ENCODE measurements at places on chromosomes 6 and 20.

DNA sequence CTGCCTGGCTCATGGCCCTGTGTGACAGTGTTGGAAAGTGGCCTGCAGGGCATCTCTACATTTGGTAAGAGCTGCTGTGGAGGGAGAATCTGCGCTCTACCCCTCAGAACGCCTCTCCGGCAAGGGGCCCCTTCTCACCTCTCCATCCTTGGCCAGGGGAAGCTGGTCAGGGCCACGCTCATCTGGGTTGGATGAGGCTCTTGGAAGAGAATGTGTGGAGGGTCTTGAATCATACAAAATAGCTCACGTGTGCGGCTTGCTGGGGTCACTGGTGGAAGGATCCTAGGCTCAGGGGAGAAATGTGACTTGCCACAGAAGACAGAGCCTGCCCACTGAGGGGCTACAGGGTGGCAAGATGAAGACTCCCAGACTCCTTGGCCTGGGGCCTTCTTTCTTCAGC lies 105.0 kb downstream of the SCML4 start:
- DNase-seq: no peak

DNA sequence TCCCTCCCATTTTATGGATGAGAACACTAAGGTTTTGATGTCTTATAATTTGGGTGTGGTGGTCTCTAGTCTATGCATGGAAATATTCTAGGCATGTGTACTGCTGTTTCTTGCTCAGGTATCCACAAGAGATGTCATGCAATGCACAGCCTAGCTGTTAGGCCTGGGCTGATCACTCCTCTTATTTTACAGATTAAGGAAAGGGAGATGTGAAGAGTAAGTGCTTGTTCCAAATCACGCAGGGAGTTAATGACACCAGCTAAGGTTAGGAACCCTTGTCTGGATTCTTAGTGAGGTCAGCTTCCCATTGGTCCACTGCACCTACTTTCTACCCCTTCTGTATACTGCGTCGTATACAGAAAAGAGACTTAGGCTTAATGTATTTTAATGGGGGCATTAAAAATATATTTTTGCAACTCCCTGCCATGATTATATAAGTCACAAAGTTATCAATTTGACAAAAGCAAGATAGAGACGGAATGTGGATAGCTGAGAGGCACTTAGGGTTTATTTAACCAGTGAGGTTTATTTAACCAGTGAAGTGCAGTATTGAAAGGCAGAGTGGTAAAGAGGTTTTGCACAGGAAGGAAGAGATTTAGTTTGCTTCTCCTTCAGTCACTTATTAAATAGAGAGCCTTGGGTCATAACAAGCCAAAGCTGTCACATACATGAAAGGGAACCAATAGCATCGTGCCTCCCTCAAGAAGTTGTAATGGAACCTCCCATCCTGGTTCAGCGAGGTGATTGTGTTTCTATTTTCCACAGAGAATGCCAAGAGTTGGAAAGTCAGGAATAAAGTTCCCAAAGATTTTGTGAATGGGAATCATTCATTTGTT lies 95.0 kb upstream of the FAM184A start:
- no peak for DNase-seq

GRCh38 chr20:59299945-59300332 lies 472 bp upstream of the EDN3 start:
- no peak for DNase-seq

GRCh38 chr20:57287007-57287880 lies 20.8 kb upstream of the BMP7 start:
- no peak for DNase-seq

DNA sequence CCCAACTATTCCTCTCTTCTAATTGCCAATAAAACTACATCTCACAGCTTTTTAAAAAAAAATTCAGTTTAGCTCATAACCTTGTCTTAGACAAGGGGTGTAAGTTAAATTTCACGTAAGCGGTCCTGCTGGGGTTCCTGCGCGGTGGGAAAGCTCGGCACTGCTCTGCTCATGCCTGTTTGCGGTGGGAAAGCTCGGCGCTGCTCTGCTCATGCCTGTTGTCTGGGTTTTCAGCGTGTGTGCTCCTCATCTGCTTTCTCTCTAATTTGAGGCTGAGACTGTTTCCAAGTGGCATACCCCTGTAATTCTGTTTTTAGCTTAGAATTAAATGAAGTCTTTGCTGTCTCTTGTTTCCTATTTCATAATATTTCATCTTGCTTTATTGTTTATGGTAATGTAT lies 18.6 kb downstream of the ARID1B start:
- DNase-seq: no peak

GRCh38 chr6:107679457-107679856 lies 144.7 kb downstream of the SCML4 start:
- no peak for DNase-seq

DNA sequence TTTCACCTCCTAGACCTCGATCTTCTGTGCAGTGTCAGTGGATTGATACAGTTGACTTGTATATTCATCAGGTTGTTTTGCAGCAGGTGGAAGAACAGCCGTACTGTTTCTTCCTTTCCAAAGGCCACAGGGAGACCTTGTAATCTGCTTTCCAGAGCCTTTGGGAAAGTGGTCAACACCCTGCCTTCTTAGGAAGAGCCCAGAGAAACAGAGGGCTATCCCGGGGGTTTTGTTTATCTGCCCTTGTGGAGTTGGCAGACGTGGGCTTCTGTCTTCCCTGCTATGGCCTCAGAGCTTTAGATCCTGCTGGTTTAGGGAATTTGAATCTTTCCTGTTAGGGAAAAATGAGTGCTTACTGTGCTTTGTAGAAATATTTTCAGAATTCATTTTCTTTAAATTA lies 19.6 kb downstream of the STX16 start:
- no peak for DNase-seq
